ENCODE measurements at places on chromosomes 2 and 18.

DNA sequence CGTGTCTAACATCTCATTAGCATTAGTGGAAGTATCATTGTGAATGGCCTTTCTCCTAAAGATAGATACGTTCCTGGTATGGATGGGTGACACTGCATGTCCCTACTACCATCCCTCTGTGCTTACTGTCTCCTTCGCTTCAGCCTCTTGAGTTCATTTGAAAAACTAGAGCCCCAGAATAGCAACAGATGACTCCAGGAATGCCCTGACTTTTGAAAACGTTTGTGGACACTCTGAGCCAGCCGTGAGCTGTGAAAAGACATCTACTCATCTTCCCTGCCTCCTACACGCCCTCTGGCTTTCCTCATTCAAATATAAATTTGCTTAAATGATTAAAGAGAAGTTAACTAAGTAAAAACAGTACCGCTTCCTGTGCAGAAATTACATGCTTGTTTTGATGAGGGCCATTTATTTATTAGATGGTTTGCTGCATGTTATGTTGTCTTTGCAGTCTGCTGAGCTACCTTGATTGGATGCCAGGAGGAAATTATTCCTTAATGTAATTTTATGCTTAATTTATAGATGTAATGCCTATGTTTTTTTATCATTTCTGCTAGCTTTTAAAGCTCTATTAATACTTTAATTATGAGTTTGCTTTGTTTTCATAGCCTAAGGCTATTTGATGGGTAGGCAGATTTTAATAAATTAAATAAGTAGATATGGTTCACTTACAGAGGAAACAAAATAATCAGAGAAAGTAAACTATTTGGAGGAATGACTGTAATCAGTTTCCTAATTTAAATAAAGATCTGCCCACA is 32.1 kb upstream of the MYO3B start:
- no peak for DNase-seq

DNA sequence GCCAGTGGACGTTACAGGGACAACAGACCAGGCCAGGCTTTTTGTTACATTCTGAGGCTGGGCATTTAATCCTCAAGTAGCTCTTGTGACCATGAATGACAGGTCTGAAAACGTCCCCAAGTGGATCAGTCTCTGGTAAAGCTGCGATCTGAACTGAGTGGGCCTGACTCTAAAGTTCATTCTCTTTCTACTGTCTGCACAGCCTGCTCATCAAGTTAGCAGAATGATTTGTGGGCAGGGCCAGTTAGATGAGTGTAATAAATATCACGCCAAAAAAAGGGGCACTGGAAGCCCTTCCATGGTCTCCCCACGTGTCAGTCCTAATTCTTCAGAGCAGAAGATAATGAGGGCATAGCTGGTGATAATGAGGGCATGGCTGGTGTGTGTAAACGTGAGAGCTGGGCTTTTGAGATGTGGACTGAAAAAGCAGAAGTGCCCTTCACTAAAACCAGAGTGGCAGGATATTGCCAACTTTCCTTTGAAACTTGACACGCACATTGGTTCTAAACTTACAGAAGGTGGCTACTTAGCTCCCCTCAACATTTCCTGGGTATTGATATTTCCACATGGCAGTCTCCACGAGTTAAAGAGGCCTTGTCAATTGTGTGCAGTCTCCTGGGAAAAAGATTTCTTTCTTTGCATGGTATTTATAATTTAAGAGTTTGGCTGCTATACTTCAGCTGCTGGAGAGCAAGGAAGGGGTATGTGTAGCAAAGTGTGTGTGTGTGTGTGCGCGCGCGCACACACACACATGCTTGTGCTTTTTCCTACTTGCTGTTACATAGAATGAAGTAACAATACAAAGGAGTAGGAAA is 72.7 kb upstream of the LYPD6B start:
- DNase-seq, result no peak

DNA sequence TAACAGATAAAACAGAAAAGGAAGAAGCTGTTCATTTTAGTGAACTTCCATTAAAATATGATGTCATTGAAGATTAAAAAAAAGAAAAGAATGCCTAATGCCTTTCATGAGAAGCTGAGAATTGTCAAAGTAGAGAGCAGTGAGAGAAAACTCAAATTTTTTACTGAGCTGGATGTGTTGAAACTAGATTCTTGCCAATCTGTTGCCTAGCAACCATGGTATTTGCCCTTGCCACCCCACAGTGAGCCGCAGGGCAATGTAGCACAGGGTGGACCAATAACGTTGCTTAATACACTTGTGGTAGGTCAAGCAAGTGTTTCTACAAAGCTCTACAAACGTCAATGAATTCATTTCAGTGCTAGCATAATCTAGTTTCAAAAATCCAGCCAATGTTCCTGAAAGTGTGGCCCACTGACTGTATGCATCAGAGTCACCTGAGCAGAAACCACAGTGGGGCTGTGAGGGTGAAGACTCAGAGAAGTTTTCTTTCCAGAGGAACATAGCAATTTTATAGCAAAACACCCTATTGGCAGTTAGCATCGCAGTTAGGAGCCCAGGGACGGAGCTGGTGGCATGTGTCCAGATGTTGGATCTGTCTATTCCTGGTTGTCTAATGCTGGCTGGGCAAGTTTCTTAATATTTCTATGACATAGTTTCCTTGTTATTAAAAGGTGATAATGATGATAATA is 132.2 kb downstream of the DOCK10 start:
- DNase-seq, result peak; percentile 42

DNA sequence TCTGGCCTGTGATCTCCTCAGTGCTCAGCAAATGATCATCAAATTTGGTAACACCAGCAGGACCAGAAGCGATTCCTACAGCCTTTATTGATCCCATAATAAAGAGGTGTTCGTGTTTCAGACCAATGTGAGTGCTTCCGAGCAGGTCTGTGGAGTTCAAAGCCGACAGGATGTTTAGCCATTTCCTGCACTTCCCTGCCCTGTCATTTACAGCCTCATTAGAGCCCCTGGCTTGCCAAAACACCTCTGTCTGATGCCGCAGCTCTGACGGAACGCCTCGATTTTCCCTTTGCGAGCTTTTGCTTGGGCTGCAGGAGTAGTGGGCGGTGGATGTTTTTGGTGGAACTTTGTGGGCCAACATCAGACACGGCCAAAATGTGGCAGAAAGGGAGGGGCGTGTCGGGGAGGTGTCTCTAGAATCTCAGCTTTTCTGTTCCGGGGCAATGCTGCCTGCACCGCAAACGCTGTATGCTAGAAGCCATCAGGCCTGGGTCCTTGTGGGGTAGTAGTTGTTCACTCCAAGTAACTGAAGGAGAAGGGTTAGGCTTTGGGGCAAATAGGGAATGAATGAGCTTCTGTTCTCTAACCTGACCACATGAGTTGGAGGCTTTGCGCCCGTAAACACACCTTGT is 26.1 kb upstream of the INHBB start:
- no peak for DNase-seq

GRCh38 chr2:175837046-175837445 is 165.0 kb downstream of the LNPK start:
- no peak for DNase-seq

- no peak for DNase-seq
Observed at GRCh38 chr2:1647417-1648240, 96.7 kb downstream of the PXDN start.

DNA sequence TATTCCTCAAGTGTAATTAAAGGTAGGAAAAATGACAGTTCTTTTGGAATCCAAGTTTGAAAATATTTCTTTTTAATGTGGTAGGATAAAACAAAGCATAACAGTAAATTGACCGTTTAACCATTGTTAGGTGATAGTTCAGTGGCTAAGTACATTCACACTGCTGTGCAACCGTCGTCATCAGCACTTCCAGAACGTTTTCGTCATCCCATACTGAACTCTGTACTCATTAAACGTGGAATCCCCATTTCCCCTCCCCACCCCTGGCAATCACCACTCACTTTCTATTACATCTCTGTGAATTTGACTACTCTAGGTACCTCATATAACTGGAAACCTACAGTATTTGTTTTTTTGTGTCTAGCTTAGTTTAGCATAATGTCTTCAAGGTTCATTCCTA is 32.9 kb upstream of the FZD5 start:
- DNase-seq, result no peak

DNA sequence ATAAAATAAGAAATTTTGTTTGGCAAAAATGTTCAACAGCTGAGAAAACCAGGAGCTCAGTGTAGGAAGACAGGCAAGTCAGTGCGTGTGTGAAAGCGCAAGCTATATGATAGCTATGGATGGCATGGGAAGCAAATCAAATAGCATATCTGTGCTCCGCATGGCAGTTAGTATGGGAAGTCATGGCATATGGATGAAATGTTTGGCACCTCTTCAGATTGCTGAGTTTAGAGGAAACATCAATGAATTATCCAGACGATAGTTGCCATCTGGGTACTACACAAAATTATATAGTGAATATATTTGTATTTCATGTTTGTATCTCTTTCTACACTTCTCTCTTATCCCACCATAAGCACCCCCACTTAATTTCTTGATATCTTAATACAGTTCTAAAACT is 85.9 kb upstream of the TWSG1 start:
- DNase-seq, result no peak

DNA sequence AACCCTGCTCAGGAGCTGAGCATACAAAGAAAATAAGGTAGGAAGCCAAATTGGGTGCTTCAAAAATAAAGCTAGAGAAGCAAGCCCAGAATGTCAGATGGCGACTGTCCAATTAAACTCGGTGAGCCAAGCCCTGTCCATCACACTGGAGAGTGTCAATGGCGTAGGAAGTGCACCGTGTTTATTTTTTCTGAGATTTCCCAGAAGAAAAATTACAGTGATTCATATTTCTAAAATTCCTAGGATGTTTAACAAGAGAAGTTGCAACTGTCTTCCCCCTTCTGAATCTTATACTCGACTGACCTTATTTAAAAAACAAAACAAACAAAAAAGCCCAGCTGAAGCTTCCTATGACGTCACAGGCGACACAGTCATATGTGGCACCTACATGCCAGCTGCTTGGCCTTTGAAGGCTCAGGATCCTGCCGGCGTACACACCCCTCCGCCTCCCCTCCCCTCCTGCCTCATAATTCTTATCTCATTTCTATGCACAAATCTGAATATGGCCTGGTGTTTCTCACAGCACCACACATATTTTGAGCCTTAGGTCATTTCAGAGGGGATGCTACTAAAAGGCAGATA is 60.8 kb downstream of the MBP start:
- DNase-seq, result no peak

GRCh38 chr2:19349911-19350677 is 8.3 kb downstream of the OSR1 start:
- peak; percentile 76 for DNase-seq
